ENCODE measurements at places on chromosomes 1 and 21. TPM values are rescaled to one million over a fixed set of nuclear protein-coding genes. Genes with fewer than 3 reads are reported as not detected.

Gene GNG12
- 204 TPM for total RNA-seq

DNA sequence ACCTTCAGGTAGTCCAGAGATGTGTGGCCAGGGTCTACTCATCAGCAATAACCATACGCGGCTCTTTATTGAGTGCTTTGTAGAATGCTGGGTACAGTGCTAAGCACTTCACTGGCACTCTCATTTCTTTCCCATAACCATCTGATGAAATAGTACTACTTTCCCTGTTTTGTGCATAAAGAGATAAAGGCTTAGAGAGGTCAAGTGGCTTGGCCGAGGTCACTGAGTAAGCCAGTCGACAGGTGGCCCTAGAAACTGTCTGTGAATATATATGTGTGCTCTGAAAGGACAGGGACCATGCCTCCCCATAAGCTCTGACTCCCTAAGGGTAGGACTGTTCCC is 52.8 kb downstream of the NENF start:
- no peaks in the 10 kb centered on the region for H3K36me3 ChIP-seq
- H3K27ac ChIP-seq = peak overlapping the region; percentile 75
- H3K27me3 ChIP-seq = peaks cover 3% of the 10 kb centered on the region
- H3K4me1 ChIP-seq = peaks cover 40% of the 10 kb centered on the region
- DNase-seq = no peak

Gene NEK2
- 2.4 TPM for total RNA-seq

DNA sequence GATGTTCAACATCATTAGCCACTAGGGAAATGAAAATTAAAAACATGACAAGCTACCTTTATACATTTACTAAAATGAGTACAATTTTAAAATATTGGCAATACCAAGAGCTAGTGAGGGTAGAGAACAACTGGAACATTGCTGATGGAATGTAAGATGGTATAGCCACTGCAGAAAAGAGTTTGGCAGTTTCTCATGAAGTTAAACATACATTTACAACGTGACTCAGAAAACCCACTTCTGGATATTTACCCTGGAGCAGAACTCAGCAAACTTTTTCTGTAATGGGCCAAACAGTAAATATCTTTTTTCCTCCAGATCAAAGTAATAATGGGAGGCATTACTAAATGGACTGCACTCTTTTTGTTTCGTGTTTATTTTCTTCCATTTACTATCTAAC is 22.1 kb downstream of the LPGAT1 start:
- H3K27ac ChIP-seq = no peak overlapping the region
- no peak overlapping the region for H3K4me3 ChIP-seq
- H3K36me3 ChIP-seq = no peaks in the 10 kb centered on the region
- no peaks in the 10 kb centered on the region for H3K4me1 ChIP-seq
- DNase-seq = no peak

DNA sequence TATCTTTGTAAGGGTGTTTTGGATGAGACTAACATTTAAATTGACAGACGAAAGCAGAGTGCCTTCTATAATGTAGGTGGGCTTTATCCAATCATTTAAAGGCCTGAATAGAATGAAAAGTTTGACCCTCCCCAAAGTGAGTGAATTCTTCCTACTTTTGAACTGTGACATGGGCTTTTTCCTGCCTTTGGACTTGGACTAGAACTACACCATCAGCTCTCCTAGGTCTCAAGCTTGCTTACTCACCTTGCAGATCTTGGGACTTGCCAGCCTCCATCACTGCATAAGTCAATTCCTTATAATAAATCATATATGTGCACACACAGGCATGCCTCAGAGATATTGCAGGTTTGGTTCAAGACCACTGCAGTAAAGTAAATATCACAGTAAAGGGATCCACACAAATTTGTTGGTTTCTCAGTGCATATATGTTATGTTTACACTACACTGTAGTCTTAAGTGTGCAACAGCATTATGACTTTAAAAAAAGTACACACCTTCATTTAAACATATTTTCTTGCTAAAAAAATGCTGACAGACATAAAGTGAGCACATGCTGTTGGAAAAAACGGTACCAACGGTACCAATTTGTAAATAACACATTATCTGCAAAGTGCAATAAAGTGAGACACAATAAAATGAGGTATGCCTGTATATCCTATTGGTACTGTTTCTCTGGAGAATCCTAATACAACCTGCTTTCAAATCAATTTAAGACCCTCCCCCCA is 51.6 kb upstream of the ATF3 start:
- no peaks in the 10 kb centered on the region for H3K36me3 ChIP-seq
- DNase-seq = no peak
- H3K4me3 ChIP-seq = no peak overlapping the region
- peaks cover 20% of the 10 kb centered on the region for H3K4me1 ChIP-seq

GRCh38 chr1:110262296-110262695 is 52.2 kb downstream of the KCNC4 start:
- no peak overlapping the region for H3K4me3 ChIP-seq
- no peak for DNase-seq
- H3K4me1 ChIP-seq = no peaks in the 10 kb centered on the region
- peaks cover 38% of the 10 kb centered on the region for H3K27me3 ChIP-seq

DNA sequence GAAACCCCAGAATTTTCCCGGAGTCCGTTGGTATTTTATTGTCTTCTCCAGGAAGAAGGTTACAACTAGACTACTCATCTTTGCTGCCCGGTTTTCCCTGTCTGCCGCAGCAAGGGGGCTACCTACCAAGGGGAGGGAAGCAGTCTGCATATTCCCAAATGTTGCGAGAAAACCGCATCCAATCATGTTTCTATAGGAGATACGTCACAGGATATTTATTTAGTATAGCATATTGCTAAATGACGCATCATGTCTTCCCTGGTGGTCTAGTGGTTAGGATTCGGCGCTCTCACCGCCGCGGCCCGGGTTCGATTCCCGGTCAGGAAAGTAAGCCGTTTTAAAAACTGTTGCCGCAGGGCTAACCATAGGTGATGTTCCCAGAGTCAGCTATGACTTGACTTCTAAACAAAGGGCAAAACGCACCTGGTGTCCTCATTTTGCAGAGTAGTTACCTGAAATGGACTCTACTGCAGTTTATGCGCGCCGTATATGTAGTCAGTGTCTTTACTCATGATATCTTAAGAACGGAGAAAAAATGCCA is 15.2 kb upstream of the ZNF692 start:
- peak overlapping the region; percentile 94 for H3K27ac ChIP-seq
- H3K4me3 ChIP-seq = peak overlapping the region; percentile 75
- H3K4me1 ChIP-seq = no peaks in the 10 kb centered on the region
- DNase-seq = peak; percentile 87
- H3K27me3 ChIP-seq = no peaks in the 10 kb centered on the region

DNA sequence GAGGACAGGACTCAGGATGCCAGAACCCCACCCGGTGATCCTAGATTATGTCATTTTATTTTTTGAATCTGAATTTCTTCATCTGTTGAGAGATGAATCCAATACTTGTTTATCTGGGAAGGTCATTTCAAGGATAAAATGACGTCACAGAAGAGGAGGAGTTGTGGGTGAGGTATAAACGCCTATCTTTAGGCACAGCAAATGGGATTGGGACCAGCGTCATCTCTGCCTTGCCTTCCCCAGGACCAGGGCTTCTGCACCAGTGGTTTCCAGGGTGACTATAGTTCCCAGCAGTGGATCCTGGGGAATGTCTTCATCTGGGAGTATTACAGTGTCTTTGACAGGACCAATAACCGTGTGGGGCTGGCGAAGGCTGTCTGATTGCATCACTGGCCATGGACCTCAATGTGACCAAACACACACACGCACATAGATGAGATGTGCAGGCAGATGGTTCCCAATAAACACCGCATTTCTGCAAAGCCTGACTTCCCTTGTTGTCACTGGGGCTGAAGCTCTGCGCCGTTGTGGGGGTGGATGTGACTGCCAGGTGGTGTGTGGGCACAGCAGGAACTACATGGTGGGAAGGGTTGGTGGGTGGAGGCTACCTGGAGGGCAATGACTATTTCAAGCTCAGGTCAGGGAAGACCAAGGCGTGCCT is 28.1 kb downstream of the KCNA10 start:
- H3K27ac ChIP-seq = no peak overlapping the region
- H3K36me3 ChIP-seq = no peaks in the 10 kb centered on the region
- no peaks in the 10 kb centered on the region for H3K4me1 ChIP-seq
